Hematopoietic multipotent progenitor cell treated with erythropoietin and hydrocortisone succinate and interleukin-3 and kit ligand, for 6 days (in vitro differentiated cells): ENCODE measurements at places on chromosomes 6 and 20.

GRCh38 chr6:49939993-49940498 lies 23.9 kb downstream of the DEFB114 start:
- peak; percentile 33 for DNase-seq

- DNase-seq, result peak; percentile 67
Measured at GRCh38 chr6:3455147-3455568, 1.7 kb downstream of the SLC22A23 start.

- peak; percentile 67 for DNase-seq
Measured at GRCh38 chr20:39112178-39112743, 150.1 kb downstream of the DHX35 start.

- DNase-seq, result no peak
Measured at GRCh38 chr20:14951105-14951504, 613.7 kb upstream of the FLRT3 start.

DNA sequence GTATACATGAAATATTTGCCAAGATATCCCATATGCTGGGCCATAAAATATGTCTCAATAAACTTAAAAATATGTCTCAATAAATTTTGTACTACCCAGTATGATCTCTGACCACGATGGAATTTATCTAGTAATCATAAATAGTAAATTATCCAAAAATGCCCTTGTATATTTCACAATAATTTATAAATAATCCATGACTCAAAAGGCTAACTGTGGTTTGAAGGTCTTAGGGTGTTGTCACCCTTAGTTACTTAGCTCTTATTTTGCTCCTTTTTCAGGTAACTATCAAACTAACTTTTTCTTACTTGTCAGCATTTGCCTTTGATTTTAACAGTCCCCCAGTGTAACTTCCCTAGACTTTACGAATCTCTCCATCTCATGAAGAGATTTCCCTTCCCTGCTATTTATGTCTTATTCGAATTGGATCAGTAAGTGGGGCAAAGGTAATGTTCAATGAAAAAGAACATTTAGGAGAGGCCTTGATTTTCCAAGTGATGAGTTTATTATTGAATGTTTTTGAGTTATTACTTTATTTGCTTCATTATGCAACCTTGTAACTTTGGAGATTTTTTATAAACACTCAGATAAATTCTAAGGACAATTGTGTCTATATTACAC lies 109.0 kb upstream of the THBS2 start:
- DNase-seq, result no peak

DNA sequence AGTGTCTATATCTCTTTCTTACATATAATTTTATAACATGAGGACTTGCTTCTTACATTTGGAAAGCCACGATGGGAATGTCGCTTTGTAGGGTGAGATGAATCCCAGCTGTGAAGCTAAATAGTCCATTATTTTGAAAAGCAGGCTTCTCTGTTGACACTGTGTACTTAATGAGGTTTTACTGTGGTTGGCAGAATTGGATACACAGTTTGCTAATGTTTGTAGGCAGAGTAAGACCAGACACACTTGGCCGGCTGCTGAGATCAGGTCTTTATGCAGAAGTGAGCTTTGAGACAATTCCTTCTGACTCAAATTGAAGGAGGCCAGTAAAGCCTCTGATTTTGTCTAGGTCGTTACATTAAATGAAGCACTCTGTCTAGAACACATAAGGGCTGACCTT lies 93.0 kb downstream of the NDUFAF5 start:
- no peak for DNase-seq

DNA sequence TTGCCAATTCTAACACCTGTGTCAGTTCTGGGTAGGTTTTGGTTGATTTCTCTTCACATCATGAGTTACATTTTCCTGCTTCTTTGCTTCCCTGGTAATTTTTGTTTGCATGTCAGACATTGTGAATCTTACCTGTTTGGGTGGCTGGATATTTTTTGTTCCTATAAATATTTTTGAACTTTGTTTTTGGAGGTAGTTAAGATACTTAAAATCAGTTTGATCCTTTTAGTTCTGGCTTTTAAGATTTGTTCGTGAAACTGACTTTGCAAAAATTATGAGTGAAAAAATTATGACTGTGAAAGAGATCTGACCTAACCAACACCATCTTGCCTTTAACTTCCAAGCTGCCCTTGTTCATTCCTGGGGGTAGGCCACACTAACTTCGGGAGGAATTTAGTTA lies 69.5 kb downstream of the BCAS1 start:
- no peak for DNase-seq

- no peak for DNase-seq
Measured at GRCh38 chr6:33201147-33201545, 479 bp downstream of the SLC39A7 start.
